NCI-H69 (cell line): ENCODE measurements at places on chromosomes 6 and 20.

GRCh38 chr20:62374331-62375152 is 7.4 kb upstream of the LAMA5 start:
- no peak for DNase-seq

- peak; percentile 23 for DNase-seq
Observed at GRCh38 chr6:16337295-16337975, 99.0 kb downstream of the GMPR start.

- DNase-seq = peak; percentile 66
Observed at GRCh38 chr6:137291441-137291840, 72.3 kb upstream of the IFNGR1 start.

DNA sequence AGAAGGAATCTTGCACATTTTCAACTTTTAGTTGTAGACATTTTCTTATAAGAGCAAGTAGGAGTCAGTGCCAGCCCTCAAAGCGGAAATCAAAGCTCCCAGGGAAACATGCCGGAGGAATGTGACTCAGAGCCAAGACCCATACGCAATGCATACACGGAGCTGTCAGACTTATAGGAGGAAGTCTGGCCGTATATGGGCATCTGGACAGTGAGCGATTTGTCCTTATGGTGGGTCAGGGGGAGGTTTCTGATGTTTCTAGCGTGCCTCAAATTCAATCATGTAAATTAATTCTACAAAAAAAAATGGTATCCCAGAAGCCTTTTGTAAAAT is 3.6 kb upstream of the CCN2 start:
- no peak for DNase-seq

DNA sequence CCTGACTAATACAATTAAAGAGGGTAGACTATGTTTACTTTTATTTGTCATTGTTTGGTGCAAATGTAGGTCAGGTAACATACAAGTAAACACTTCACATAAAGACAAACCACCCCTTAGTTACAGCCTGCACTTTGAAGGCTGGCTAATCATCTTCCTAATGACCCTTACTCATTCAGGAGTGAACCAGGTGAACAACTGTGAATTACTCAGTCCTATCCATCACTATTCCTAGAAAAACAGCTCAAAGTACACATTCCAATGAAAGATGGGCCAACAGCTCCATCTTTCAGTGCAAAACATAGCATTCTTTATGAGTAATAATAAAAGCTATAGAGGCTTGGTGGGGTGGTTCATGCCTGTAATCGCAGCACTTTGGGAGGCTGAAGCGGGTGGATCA is 78.2 kb downstream of the FRK start:
- DNase-seq = no peak

DNA sequence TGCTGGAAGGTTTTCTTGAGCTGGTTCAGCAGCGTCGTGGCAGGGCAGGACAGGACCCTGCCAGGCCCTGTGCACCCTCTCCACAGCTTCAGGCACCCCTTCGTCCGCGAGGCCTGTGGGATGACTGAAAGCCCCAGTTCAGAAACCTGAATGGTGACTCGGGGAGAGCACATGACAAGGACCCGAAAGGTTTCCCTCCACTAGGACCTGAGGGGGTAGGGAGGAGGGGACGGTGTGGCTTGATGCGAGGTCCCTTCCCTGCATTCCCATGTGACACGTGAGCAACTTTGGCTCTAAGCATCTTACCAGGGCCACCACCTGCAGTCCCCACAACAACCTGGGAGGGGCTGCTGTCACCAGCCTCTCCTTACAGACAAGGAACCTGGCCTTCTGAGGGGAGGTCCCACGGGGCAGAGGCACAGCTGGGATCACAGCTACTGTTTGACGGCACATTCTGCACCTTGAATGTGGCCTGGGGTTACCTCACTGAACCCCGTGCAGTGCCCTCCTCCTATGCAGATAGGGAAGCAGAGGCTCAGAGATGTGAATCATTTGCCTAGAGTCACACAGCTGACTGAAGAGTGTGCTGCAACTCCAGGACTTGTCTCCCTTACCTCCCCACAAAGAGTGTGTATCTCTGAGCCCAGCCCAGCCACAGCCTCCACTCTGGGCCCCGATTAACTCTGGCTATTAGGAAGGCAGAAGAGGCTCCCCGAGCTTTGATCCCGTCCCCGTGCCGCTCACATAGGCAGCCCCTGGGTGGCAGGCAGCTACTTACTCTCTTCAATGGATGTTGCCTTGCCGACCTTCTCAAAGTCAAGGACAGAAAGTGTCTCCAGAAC is 84.6 kb downstream of the PTPN1 start:
- DNase-seq = no peak

GRCh38 chr20:39705032-39705431 is 742.9 kb downstream of the DHX35 start:
- no peak for DNase-seq

DNA sequence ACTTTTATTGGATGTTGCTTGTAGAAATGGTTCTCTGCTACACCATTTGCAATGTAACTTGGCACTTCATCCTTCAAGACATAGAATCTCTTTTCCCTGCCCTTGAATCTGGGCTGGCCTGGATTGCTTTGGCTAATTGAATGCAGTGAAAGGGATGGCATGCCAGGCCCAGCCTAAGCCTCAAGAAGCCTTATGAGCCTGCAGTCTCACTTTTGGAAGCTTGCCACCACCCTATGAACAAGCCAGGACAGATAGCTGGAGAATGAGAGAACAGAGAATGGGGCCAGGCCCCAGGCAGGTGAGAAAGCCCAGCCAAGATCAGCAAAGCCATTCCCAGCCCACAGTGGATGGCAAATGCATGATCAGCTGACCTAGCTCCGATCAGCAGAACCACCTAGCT is 350.7 kb upstream of the RNF24 start:
- DNase-seq = no peak

DNA sequence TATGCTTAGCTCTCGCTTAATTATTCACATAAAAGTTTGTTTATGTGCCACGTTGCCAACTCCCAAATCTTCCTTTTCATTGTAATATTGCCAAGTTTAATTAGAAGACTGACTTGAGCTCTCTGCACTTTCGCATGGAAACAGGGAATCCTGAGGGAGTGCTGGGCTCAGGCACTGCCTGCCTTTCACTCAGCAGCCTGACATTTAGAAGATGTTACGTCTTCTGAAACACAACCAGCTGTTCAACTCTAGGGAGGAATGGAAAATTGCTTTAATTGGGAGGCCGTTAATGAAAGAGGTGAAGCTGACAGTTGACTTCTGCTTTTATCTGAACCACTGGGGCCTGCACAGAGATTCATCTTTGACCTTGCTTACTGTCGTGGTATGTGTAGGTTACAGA is 77.4 kb upstream of the MTHFD1L start:
- no peak for DNase-seq

DNA sequence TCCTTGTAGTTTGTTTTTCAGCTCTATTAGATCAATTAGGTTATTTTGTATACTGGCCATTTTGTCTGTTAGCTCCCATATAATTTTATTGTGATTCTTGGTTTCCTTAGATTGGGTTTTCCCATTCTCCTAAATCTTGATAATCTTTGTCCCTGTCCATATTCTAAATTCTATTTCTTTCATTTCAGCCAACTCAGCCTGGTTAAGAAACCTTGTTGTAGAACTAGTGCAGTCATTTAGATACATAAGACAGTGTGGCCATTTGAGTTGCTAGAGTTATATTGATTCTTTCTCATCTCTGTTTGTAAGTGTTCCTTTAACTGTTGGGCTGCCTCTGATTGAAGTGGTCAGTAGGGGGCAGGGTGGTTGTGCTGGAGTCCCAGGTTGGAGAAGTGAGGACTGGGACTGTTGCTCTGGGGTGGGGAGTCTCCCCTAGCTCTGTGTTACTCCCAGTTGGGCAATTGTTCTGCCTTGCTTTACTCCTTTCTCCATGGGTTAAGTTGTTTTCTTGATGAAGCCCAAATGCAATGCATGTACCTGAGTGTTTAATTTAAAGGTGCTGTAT is 98.8 kb upstream of the NRN1 start:
- DNase-seq = no peak
